ENCODE measurements at places on chromosomes 16 and 17. TPM values are rescaled to one million over a fixed set of nuclear protein-coding genes. Genes with fewer than 3 reads are reported as not detected.
A peak's percentile ranks its signal among the peaks of the same experiment; 100 is the strongest.

DNA sequence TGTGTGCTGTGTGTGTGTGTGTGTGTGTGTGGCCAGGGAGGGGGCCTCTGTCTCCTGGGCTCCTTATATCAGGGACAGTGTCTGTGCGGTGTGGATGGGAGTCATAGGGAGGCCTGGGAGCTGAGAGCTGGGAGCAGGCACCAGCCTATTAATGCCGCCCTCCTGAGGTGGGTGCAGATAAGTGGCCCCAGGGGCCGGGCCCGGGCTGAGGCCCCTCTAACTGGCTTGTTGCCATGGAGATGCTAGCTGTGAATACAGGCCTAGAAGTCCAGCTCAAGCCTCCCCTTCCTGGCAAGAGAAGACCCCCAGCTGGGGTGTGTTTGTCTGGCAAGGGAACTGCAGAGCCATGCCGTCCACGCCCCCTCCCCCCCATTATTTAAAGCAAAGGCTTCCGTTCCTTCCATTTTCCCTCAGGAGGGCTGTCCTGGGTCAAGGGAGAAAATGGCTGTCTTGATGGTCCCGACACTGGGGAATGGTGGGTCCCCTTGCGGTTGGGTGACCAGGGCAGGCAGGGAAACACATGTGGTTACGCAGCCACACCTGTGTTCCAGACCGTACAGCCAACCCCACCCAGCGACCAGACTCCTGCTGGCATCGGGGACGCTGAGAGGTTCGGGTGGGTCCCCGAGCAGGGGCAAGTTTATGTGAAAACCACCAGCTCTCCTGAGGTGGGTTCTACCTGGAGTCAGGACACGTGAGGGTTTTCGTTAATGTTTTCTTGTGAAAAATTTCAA lies 141.1 kb downstream of the MRM1 start:
- peaks cover 6% of the 10 kb centered on the region for H3K27me3 ChIP-seq
- no peak overlapping the region for H3K4me3 ChIP-seq
- no peak for DNase-seq
- H3K27ac ChIP-seq = no peak overlapping the region
- no peaks in the 10 kb centered on the region for H3K4me1 ChIP-seq

- no peak for DNase-seq
- no peak overlapping the region for H3K27ac ChIP-seq
- no peaks in the 10 kb centered on the region for H3K27me3 ChIP-seq
These were observed 44.0 kb downstream of the SPOP start for GRCh38 chr17:49633762-49634484.

DNA sequence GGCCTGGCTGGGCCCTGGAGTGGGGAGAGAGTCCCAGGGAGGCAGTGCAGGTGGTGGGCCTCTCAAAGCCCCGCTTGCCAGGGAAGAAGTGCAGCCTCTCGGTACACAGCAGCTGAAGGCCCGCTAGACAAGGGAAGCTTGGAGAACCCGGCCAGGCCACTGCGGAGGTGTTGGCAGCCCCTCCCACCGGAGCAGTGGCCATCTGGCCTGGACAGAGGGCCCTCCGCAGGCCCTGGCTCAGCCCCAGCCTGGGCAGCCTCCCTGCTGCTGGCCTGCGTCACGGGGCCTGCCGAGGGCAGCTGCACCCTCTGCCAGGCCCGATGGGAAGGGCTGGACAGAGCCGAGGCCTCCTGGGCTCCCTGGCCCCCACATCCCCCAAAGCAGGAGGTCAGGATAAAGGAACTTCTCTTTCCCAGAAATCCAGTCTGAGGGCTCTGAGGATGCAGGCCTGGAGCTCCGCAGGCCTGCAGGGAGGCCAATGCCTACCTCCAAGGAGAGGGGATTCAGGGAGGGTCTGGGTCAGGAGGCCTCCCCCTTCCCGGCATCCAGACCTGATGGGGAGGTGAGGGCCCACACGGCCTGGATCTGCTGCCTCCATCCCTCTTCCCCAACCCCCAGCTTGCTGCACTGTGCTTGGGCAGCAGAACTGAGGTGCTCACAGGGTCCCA lies 4.3 kb downstream of the SPPL2C start:
- no peak overlapping the region for H3K27ac ChIP-seq
- no peak for DNase-seq
- H3K36me3 ChIP-seq = no peaks in the 10 kb centered on the region

DNA sequence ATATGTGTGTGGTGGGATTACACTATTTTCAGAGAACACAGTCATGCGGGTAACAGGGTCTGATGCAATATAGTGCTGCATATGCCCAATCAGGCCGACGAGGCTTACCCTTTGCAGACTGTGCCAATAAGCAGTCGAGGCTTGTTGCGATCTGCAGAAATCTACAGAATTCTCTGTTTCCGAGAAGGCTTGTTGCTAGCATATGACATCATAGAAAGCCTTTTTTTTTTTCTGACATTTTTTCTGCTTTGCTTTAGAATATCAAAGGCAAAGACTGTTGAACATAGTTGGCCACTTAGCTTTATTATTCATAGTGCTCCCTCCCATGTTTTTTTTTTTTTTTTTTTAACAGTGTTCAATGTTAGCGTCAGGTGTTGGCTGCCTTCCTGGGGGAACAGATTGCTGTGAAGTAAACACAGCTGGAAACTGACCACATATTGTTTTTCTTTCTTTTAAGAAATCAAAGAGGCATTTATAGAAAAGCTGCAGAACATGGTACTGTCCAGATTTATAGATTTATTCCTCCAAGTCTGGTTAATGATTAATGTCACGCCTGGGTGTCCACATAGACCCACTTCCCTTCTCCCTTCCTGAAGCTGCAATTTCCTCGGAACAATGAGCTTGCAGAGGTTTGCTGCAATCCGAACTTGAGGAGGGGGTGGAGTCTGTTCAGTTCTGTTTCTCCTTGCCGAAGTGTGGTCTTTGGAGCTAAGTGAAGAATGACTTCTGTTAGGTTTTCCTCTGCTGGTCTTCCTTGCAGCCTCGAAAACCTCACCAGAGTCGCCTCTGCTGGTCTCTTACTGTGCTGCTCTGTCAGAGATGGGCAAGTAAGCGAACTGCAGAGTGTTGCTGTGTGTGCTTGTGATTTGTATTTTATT lies 87.3 kb downstream of the MAP2K6 start:
- H3K27me3 ChIP-seq = no peaks in the 10 kb centered on the region
- H3K4me1 ChIP-seq = peaks cover 23% of the 10 kb centered on the region
- peaks cover 3% of the 10 kb centered on the region for H3K36me3 ChIP-seq
- H3K27ac ChIP-seq = peak overlapping the region; percentile 74

DNA sequence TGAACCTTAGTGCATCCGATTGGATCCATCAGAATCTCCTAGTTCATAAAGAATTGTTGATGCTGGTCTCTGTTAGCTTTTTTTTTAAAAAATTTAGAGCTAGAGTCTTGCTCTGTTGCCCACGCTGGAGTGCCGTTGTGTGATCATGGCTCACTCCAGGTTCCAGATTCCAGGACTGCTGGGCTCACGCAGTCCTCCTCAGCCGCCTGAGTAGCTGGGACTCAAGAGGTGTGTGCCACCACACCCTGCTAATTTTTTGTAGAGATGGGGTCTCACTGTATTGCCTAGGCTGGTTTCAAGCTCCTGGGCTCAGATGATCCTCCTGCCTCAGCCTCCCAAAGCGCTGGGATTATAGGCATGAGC lies 8.0 kb downstream of the TCF25 start:
- H3K27me3 ChIP-seq = no peaks in the 10 kb centered on the region
- no peak overlapping the region for H3K27ac ChIP-seq
- no peak overlapping the region for H3K4me3 ChIP-seq

Gene ACSM2B
- total RNA-seq = not detected

Gene GPR139
- not detected for total RNA-seq

Measured in activated CD4-positive, alpha-beta T cell treated with anti-CD3 and anti-CD28 coated beads for 36 hours (primary cell).